Endothelial cell of umbilical vein (primary cell): ENCODE measurements at places on chromosomes 4 and X. TPM values are rescaled to one million over a fixed set of nuclear protein-coding genes. Genes with fewer than 3 reads are reported as not detected.
A peak's percentile ranks its signal among the peaks of the same experiment; 100 is the strongest.

NLGN3 gene
- polyA plus RNA-seq: 0.37 and 0.40 TPM in 2 replicates

CXCL11 gene
- polyA plus RNA-seq: 0.91 and 1.0 TPM in 2 replicates

CSN1S1 gene
- not detected in 2 replicates for polyA plus RNA-seq

BRS3 gene
- not detected in 2 replicates for polyA plus RNA-seq

DNA sequence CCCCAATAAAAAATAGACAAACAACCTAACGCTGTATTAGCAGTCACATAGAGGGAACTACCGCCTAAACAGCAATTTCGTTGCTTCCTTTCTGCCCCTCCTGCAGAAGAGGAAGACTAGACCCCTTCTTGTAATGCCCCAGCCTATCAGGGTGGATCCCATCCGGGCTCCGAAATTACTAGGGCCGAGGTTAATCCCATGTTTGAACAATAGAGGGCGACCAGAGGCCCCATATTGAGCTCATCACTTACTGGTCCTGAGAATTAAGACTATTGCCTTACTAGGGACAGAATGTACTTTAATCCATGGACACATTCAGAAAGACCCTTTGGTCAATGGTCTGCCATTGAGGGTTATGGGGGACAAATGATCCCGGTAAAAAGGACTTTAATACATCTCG is 11.8 kb upstream of the ZNF630 start:
- H3K27ac ChIP-seq: no peak overlapping the region
- DNase-seq: peak; percentile 53
- H3K27me3 ChIP-seq: no peaks in the 10 kb centered on the region
- no peaks in the 10 kb centered on the region for H3K4me1 ChIP-seq
- no peak overlapping the region for H3K4me3 ChIP-seq
- H3K36me3 ChIP-seq: no peaks in the 10 kb centered on the region

- H3K27me3 ChIP-seq: no peaks in the 10 kb centered on the region
- no peaks in the 10 kb centered on the region for H3K4me1 ChIP-seq
- no peak overlapping the region for H3K27ac ChIP-seq
- no peak for DNase-seq
- H3K36me3 ChIP-seq: no peaks in the 10 kb centered on the region
These were observed 80.5 kb downstream of the STAG2 start for GRCh38 chrX:124042042-124042441.

DNA sequence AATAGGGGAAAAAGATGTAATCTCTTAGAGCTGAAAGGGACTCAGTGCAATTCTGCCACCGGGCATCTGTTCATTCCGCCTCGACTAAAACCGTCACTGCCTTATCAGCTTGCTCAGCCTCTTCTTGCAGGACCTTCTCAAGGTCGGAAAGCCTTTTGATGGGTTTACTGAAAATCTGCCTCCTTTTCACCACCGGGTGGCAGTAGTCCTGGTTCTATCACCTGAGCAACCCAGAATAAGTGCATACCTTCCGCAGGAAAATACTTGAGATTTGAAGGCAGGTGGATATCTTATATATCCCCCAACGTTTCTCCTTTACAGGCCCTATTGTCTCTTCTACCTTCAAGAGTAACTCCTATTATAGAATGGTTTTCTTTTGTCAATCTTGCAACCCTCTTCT is 103.4 kb upstream of the PAK3 start:
- no peak overlapping the region for H3K27ac ChIP-seq
- H3K4me1 ChIP-seq: no peaks in the 10 kb centered on the region
- H3K4me3 ChIP-seq: no peak overlapping the region
- H3K36me3 ChIP-seq: no peaks in the 10 kb centered on the region
- H3K27me3 ChIP-seq: no peaks in the 10 kb centered on the region

DNA sequence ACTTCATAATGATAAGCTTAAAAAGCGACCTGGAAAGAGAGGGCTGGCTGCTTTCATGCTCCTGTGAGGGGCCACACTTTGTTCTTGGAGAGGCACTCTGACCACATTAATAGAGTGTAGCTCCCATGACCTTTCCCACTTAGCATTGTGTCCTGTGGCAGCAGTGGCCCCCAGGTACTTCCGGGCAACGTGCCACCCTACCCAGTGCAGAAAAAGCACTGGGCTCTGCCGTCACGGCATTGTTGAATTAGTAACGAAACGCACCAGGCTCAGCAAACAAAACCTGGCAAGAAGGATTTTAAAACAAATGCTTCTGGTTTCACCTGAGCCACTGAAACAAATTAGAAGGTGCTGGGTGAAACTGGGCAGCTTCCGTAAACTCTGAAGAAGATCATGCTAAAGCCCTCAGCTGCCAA is 5.4 kb upstream of the SORBS2 start:
- no peaks in the 10 kb centered on the region for H3K36me3 ChIP-seq
- no peak overlapping the region for H3K4me3 ChIP-seq
- no peak for DNase-seq
- H3K27ac ChIP-seq: no peak overlapping the region
- H3K4me1 ChIP-seq: peaks cover under 1% of the 10 kb centered on the region
- no peaks in the 10 kb centered on the region for H3K27me3 ChIP-seq

- peaks cover 20% of the 10 kb centered on the region for H3K27me3 ChIP-seq
- no peaks in the 10 kb centered on the region for H3K4me1 ChIP-seq
- H3K36me3 ChIP-seq: no peaks in the 10 kb centered on the region
- no peak for DNase-seq
These were observed 538 bp upstream of the CYTL1 start for GRCh38 chr4:5019796-5020195.

DNA sequence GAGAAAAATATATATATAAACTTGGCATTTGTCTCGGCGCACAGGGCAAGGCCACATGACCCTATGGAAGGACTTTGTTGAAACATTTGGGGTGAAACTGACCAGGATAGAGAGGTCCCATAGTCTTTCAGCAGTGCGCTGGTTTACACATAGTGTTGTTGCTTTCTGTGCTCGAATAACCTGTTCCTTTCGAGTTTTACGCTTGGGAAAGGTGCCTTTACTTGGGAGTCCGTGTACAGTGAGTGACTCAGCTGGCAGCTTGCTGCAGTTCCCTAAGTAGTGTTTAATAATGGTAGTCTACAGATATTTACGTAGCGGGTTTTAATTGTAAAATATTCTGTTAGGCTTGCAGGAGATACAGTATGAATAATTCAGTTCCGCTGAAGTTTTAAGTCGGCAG is 578 bp downstream of the APOOL start:
- no peaks in the 10 kb centered on the region for H3K36me3 ChIP-seq
- peak overlapping the region; percentile 44 for H3K27ac ChIP-seq
- H3K4me1 ChIP-seq: peaks cover 5% of the 10 kb centered on the region
- peak overlapping the region; percentile 50 for H3K4me3 ChIP-seq
- H3K27me3 ChIP-seq: no peaks in the 10 kb centered on the region

DNA sequence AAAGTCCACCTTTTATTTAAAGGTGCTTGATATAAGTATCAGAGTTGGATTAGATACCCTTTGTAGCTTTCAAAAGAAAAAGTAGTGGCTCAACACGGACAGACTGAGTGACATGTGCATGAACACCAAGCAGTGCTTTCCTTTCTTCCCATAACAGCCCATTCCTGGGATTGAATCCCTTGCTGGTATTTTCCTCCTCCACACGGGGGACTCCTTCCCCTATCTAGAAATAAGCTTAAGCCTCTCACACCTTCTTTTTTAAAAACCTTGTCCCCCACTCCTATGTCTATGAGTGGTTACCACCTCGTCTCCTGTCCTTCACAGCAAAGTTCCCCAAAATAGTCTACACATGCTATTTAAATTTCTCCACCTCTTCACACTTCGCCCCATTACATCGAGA is 5.1 kb downstream of the AP1S2 start:
- H3K27ac ChIP-seq: no peak overlapping the region
- peak; percentile 29 for DNase-seq
- H3K36me3 ChIP-seq: no peaks in the 10 kb centered on the region

HPSE gene
- 3.5 and 3.7 TPM in 2 replicates for polyA plus RNA-seq

EIF4E gene
- polyA plus RNA-seq: 22.1 and 40.3 TPM in 2 replicates

FREM3 gene
- polyA plus RNA-seq: 0.08 and 0.10 TPM in 2 replicates

GRCh38 chr4:111650674-111651086 is 494.6 kb upstream of the FAM241A start:
- no peak overlapping the region for H3K27ac ChIP-seq
- no peak overlapping the region for H3K4me3 ChIP-seq
- no peaks in the 10 kb centered on the region for H3K36me3 ChIP-seq
- no peaks in the 10 kb centered on the region for H3K4me1 ChIP-seq

RHOXF1 gene
- not detected in 2 replicates for polyA plus RNA-seq

GRCh38 chr4:6190486-6190885 is 9.9 kb downstream of the JAKMIP1 start:
- H3K27ac ChIP-seq: no peak overlapping the region
- no peaks in the 10 kb centered on the region for H3K4me1 ChIP-seq
- H3K27me3 ChIP-seq: no peaks in the 10 kb centered on the region
- no peak overlapping the region for H3K4me3 ChIP-seq

SYNPO2 gene
- 0.03 and 0.06 TPM in 2 replicates for polyA plus RNA-seq

GRCh38 chrX:130186651-130187050 is 14.9 kb downstream of the RAB33A start:
- H3K4me3 ChIP-seq: no peak overlapping the region
- no peaks in the 10 kb centered on the region for H3K36me3 ChIP-seq
- H3K4me1 ChIP-seq: no peaks in the 10 kb centered on the region
- no peak for DNase-seq
- no peak overlapping the region for H3K27ac ChIP-seq

TIGD4 gene
- polyA plus RNA-seq: 0.03 TPM in 1 of 2 replicates, not detected in the other

DNA sequence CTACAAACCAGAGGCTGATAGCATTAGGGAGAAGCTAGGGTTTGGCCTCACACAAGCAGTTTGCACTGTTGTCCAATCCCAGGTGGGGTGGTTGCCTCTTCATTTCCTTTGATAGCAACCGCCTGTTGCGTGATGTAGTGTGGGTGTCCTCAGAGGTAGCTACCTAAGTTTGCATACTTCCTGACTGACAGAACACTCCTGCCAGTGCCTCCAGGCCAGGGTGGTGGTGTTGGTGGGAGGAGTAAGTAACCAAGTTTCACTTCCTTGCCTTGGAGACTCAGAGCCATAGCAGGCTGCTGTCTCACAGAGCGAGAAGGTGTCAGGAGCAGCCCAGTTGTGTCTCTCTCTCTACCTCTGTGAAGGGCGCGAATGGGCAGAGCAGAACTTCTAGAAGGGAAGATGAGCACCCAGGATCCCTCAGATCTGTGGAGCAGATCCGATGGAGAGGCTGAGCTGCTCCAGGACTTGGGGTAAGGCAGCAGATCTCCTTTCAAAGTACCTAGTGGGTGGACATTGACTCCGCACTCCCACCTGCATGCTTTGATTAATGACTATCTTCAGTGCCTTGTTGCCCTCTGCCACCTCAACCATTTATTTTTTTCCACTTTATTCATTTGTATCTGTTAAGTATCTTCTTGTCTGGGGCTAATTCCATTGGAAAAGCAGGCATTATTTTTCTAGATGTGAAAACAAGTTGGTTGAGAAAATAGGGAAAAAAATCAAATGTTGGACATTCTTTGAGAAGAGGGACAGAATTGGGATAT is at the start of gene DAPP1:
Gene DAPP1 (plus strand): TSS at position 283 of the 764 bp plus-strand sequence. CDS start 87 bp downstream, at position 370.
- H3K36me3 ChIP-seq: no peaks in the 10 kb centered on the region
- no peaks in the 10 kb centered on the region for H3K4me1 ChIP-seq
- no peak within 1 kb of the TSS for H3K27ac ChIP-seq
- H3K27me3 ChIP-seq: peaks cover 2% of the 10 kb centered on the region
- no peak for DNase-seq

- peak within 1 kb of the TSS; percentile 87 for H3K27ac ChIP-seq
- no peaks in the 10 kb centered on the region for H3K36me3 ChIP-seq
- H3K4me3 ChIP-seq: peak within 1 kb of the TSS; percentile 15
- no peak for DNase-seq
- H3K4me1 ChIP-seq: peaks cover 16% of the 10 kb centered on the region
- no peaks in the 10 kb centered on the region for H3K27me3 ChIP-seq
These were observed at the start of gene OTUD5 for GRCh38 chrX:48957477-48957826. OTUD5 (minus strand) TSS chrX:48957607; CDS start chrX:48957570, 37 bp downstream.

- H3K4me1 ChIP-seq: no peaks in the 10 kb centered on the region
- H3K4me3 ChIP-seq: peak within 1 kb of the TSS; percentile 5
- no peaks in the 10 kb centered on the region for H3K36me3 ChIP-seq
- H3K27me3 ChIP-seq: peaks cover 13% of the 10 kb centered on the region
- peak; percentile 54 for DNase-seq
These were observed at the start of gene ZCCHC12 for GRCh38 chrX:118823263-118824172. ZCCHC12 (plus strand) TSS chrX:118823824; CDS start chrX:118825245, 1,421 bp downstream.

DNA sequence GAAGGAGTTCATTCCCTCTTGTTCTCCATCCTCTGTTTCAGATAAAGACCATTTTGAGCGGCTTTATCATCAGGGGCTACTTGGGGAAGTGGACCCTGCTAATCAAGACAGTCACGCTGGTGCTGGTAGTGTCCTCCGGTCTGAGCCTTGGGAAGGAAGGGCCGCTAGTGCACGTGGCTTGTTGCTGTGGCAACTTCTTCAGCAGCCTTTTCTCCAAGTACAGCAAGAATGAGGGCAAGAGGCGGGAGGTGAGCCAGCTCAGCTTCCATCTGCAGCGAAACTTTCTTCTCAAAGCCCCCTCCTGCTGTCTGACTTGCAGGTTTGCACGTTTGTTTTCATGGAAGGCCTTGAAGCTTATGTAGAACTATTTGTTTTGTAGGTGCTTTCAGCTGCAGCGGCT is 49.5 kb downstream of the CLCN4 start:
- no peaks in the 10 kb centered on the region for H3K36me3 ChIP-seq
- H3K27ac ChIP-seq: no peak overlapping the region
- no peak overlapping the region for H3K4me3 ChIP-seq
- H3K27me3 ChIP-seq: no peaks in the 10 kb centered on the region

GRCh38 chrX:47843363-47843762 is 6.7 kb downstream of the ZNF81 start:
- no peaks in the 10 kb centered on the region for H3K27me3 ChIP-seq
- no peaks in the 10 kb centered on the region for H3K4me1 ChIP-seq
- H3K27ac ChIP-seq: no peak overlapping the region

CT45A10 gene
- not detected in 2 replicates for polyA plus RNA-seq

DNA sequence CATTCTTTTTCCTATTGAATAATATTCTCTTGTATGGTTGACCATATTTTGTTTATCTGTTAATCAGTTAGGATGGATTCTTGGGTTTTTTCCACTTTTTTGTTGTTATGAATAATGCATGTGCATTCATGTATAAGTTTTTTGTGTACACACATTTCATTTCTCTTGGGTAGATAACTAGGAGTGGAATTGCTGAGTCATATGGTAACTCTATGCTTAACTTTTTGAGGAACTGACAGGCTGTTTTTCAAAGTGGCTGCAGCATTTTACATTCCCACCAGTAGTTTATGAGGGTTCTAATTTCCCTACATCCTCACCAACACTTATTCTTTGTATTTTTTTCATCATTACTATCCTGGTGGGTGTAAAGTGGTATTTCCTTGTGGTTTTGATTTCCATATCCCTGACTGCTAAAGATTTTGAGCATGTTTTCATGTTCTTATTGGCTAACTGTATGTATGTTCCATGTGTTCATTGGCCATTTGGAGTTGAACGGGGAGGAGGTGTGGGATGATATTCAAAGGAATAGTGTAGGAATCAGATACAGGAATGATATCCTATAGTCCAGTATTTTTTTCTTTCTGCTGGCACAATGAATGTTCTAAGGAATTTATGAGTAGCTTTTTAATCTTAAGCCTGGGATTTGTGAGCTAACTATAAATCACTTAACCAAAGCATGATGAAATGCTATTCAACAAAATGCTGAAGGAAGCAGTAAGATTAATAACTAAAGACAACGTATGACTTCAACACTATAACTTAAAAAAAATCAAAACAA is 114.3 kb downstream of the AMELX start:
- H3K36me3 ChIP-seq: no peaks in the 10 kb centered on the region
- H3K27me3 ChIP-seq: no peaks in the 10 kb centered on the region
- no peak overlapping the region for H3K27ac ChIP-seq
- H3K4me3 ChIP-seq: no peak overlapping the region
- DNase-seq: no peak

GDPD2 gene
- 0.08 and 0.11 TPM in 2 replicates for polyA plus RNA-seq

GRCh38 chr4:106707776-106708463 is 328.2 kb downstream of the DKK2 start:
- peak; percentile 89 for DNase-seq
- H3K27me3 ChIP-seq: no peaks in the 10 kb centered on the region
- H3K36me3 ChIP-seq: no peaks in the 10 kb centered on the region
- H3K4me1 ChIP-seq: peaks cover 10% of the 10 kb centered on the region

GRCh38 chrX:153644356-153645125 is 2.5 kb upstream of the DUSP9 start:
- H3K4me3 ChIP-seq: no peak overlapping the region
- no peak for DNase-seq
- no peak overlapping the region for H3K27ac ChIP-seq
